ENCODE measurements at places on chromosomes 11 and 22. TPM values are rescaled to one million over a fixed set of nuclear protein-coding genes. Genes with fewer than 3 reads are reported as not detected.
A peak's percentile ranks its signal among the peaks of the same experiment; 100 is the strongest.

- no peak for DNase-seq
Observed at GRCh38 chr11:117356126-117356890, 28.7 kb downstream of the CEP164 start.

DNA sequence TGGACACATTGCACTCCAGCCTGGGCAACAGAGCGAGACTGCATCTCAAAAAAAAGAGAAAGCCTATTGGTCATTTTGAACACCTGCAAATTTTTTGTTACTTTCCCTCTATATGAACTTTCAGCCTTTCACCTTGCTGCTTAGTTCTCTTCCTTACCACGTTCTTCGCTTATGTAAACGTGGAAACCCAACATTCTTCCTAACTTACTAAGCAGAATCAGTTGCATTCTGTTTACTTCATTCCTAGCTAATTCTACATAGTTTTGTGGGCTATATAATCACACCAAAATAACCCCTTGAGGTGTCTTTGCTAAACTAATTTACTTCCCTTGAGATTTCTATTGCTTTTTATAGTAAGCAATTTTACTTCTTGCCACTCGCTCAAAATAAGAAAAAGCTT, 23.2 kb downstream of the MS4A4A start:
- no peak for DNase-seq

- DNase-seq: peak; percentile 24
Observed at GRCh38 chr22:49749227-49749626, 78.4 kb downstream of the BRD1 start.

DNA sequence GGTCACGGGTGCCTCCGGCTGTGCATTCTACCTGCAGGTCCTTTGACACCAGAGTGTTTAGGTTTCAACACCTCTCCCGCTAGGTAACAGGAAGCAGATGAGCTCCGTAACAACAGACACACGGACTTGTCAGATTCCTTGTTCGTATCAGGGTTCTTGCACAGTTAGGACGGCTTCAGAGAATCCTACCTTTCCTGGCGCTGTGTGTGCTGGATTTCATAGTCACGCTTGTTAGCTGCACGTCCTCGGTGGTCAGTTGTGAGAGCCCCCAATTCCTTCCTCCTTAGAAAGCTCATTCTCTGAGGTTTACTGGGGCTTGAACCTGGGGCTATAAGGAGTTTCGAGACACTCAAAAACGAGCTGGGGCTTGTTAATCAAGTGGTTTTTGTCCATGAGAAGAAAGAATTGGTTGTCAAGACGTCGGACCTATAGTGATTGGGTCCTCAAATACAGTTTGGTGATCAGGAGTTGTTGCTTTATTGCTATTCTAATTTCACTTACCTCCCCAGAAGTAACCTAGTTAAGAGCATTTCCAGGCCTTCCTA, 664 bp downstream of the DDB2 start:
- DNase-seq: no peak

- no peak for DNase-seq
Observed at GRCh38 chr11:1852877-1853276, at the start of gene LSP1. Gene LSP1, plus strand, starts transcription at chr11:1853084. Its CDS starts 61 bp downstream, at chr11:1853145.

DNA sequence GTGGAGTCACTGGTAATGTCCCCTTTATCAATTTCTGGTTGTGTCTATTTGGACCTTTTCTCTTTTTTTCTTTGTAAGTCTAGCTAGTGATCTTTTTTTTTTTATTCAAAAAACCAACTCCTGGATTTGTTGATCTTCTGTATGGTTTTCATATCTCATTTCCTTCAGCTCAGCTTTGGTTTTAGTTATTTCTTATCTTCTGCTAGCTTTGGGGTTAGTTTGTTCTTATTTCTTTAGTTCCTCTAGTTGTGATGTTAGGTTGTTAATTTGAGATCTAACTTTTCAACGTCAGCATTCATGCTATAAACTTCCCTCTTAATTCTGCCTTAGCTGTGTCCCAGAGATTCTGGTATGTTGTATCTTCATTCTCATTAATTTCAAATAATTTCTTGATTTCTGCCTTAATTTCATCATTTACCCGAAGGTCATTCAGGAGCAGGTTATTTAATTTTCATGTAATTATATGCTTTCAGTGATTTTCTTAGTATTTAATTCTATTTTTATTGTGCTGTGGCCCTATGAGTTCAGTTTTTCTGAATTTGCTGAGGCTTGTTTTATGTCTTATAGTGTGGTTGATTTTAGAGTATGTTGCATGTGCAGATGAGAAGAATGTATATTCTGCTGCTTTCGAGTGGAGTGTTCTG, 29.0 kb downstream of the PI4KA start:
- no peak for DNase-seq

GRCh38 chr11:34359548-34359891, 1.7 kb upstream of the ABTB2 start:
- peak; percentile 49 for DNase-seq

DNA sequence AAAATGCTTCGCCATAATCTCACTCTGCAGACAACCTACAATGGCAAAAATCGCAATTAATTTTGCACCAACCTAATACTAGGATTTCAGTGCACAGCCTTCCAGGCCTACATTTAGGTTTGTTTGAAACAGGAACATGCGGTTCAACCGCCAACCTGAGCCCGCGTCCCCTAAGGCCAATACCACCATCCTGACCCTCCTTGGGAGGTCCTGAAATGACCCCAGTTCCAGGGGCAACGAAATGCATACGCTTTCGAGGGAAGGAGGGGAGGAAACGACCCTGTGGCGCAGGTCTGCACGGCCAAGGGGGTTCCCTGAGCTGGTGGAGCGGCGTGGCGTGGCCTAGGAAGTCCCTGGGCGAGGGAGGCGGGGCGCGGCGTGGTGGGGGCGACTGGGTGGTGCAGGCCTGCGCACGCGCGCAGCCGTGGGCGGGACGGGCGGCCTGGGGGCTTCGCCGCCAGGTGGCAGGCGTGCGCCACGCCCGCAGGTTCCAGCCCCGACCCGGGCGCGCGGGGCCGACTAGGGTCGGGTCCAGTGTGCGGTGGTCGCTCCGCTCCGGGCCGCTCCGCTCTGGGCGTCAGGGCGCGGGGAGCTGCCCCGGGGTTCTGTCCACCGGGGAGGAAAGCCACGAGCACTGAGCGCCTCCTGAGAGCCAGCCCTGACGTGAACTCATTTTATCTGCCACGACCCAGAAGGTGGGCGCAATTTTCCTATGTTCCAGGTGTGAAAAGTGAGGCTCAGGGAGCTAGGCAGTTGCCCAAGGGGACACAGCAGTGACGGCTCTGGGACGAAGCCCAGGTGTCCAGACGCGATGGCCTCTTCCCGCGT, 94.1 kb downstream of the SWAP70 start:
- peak; percentile 99 for DNase-seq

DNA sequence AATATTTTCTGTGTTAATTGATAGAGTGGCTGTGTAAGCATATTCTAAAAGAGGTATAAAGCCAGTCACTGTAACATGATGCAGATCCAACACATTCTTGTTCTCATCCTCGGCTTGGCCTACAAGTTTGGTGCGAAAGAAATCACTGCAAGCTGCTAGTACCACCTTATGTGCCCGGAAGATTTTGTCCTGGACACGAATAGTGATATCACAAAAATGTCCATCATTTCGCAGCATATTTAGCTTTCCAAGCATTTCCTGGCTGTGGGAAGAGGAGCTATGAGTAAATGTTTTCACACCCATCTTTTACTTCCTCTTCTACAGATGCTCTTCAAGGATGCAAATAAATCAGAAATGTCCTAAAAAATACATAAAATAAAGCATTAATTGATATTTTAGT, 53.1 kb downstream of the ZBTB44 start:
- no peak for DNase-seq

Gene SNX15
- 9.0 TPM for polyA plus RNA-seq

Gene SLC16A8
- not detected for polyA plus RNA-seq

All from SK-N-SH (cell line).